GM03348 (cell line): ENCODE measurements at places on chromosomes 1 and 21.

GRCh38 chr1:25083481-25084345 is 148.6 kb downstream of the SYF2 start:
- DNase-seq: no peak

DNA sequence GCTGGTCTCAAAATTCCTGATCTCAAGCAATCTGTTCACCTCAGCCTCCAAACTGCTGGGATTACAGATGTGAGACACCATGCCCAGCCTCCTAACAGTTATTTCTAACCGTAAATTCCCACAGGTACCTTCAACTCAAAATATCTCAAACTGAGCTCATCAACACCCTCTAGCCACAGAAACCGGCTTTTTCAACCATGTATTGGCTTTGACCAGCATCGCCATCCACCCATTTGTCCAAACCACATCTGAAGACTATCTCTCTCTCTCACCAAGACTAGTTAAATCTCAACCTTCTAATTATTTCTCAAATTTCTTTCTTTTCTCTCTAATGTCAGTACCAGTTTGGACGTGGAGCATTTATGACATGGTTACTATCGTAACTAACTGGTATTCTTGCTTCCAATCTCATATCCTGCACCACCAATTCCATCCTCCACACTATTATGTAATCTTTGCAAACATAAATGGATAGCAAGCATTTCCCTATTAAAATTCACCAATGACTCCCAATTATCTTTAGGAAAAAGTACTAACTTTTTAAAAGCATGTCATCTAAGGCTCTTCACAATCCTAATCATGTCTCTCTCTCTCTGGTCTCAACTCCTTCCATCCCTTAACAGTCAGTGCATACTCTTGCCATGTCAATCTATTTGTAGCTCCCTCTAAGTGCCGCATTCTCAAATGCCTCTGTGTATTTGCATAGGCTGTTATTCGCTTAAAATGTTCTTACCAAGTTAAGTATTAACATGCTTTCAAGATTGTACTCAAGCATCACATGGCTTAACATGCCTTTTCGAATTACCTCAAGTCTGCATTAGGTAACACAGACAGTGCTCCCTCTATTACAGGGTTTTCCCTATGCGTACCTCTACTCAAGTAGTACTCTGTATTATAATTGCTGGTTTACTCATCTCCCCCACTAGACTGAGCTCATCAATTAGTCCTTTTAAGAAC is 18.1 kb downstream of the RSBN1 start:
- DNase-seq: no peak

GRCh38 chr1:177891809-177892208 is 78.0 kb downstream of the SEC16B start:
- DNase-seq: no peak

- no peak for DNase-seq
These were observed 147.5 kb downstream of the CACNA1E start for GRCh38 chr1:181630838-181631237.

- DNase-seq: no peak
These were observed 3.7 kb upstream of the C8A start for GRCh38 chr1:56850922-56851321.

- no peak for DNase-seq
These were observed 104.6 kb downstream of the DISP1 start for GRCh38 chr1:222919478-222919865.

DNA sequence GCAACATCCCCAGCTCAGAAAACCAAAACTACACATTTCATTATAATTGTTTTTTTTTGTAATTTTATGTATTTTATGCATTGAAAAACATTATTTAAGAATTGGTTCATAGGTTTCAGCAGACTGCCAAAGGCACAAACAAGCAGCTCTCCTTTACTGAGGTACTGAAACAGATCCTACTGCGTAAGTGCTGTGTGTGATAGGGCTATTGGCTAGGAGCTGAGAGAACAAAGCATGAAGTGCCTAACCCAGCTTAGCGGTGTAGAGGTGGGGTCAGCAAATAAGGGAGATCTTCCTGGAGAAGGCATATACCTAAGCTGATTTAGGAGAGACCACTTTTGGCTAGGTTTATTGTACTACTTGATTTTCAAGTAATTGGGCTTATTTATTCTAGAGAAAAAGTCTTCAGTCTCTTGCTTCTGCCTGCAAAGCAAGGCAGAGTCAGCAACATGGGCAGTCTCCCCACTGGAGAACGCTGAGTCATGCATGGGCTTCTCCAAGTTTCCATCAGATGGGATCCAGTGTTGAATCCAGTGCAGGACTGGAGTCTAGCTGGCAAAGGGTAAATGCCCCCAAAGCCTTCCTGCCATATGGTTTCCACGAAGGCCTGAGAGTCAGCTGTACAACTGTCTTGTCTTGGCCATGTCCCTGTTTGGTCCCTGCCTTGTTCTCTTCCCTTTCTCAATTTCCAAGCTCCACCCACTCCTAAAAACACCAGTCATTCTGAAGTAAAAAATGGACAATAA is 18.0 kb upstream of the YTHDF2 start:
- peak; percentile 62 for DNase-seq

GRCh38 chr1:56433056-56433577 is 146.2 kb downstream of the PLPP3 start:
- DNase-seq: no peak
